H9 (cell line): ENCODE measurements at places on chromosomes 6 and 20. TPM values are rescaled to one million over a fixed set of nuclear protein-coding genes. Genes with fewer than 3 reads are reported as not detected.

DNA sequence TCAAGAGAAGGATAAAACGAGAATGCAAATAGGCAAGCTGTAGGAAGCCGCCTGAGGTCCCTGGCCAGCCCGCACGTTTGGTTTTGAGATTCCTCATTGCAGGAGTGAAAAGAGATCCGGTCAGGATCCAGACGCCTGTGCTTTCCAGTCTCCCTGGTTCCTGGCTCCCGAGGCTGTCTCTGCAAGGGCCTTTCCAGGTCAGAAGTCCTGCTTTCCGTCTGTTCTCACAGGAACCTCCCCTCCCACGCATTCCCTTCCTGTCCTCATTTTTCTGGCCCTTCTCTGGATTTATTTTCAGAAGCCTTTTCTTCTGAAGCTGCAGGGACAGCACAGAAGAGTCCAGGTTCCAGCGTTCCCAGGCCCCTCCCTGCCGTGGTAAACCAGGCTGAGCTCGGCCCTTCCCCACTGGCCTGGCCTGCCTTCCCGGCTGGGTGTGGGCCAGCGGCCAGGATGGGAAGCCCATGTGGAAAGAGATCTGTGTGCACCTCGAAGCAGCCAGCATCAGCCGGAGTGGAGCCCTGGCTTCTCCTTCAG is 54.0 kb downstream of the TMEM242 start:
- DNase-seq = peak; percentile 24

GRCh38 chr6:148534871-148535270 is 192.2 kb downstream of the SASH1 start:
- no peak for DNase-seq

- no peak for DNase-seq
These were observed 133.2 kb upstream of the RPS6KA2 start for GRCh38 chr6:166760288-166760687.

GRCh38 chr6:64233746-64234145 is 598.1 kb downstream of the PHF3 start:
- no peak for DNase-seq

DNA sequence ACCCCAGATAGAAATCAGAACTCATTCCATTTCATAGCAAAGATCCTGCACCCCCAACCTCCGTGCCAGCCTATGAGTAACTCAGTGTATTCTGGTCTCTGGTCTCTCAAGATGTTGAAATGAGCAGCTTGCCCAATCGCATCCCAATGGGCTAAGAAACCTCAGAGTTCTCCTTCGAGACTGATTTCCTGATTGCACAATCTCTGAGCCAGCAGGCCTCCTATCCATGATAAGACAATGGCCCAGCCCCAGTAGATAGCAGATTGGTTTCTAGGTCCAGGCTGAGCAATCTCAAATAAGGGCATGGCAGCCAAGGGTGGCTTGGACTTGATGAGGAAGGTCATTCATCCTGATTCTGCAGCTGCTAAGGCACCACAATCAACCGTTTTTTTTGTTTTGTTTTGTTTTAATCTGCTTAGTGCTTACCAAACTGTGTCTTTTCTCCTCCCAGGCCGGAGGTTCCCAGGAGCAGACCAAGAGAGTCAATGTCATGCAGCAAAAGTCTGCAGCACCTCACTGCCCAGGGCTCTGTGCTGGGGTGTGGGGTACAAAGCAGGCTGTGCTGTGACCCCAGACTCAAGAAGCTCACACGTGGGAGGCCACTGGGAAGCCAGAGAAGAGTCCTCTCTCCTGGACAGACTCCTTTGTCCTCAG is 125.1 kb upstream of the NXT1 start:
- DNase-seq = no peak

DNA sequence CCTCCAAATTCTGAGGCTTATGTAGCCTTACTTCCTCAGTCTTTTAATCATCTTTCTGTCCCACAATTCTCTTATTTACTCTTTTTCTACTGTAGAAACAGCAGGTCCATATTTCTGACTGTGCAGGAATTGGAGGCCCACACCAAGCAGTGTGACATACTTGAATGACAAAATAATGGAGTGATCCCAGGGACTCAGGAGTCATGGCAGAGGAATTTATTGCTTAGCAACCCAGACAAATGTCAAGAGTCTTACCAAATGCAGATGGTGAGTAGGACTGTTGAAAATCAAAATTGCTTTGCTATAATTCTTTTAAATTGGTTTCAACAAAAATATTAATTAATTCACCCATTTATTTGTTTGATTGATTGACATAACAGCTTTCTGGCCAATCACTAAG is 59.9 kb downstream of the HTR1B start:
- DNase-seq = no peak

- no peak for DNase-seq
These were observed 79.9 kb downstream of the BMP6 start for GRCh38 chr6:7805850-7806214.

DNA sequence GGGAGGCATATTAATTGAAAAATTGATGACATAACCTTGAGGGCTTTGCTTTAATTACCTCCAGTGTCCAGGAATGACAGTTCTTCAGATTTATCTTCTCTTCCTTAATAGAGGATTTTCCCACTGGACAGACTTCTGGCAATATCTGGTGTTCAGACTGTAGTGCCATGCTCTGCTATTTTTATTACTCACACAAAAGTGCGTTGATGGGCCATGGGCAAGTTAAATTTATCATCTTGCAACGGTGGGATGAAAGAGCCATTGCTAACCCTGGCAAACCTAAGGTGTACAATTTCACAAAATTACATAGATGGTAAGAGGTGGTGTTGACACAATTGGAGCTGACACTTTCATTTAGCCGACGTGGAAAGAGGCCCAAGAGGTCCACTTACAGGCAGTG is 253.7 kb upstream of the PLCB4 start:
- no peak for DNase-seq

DNA sequence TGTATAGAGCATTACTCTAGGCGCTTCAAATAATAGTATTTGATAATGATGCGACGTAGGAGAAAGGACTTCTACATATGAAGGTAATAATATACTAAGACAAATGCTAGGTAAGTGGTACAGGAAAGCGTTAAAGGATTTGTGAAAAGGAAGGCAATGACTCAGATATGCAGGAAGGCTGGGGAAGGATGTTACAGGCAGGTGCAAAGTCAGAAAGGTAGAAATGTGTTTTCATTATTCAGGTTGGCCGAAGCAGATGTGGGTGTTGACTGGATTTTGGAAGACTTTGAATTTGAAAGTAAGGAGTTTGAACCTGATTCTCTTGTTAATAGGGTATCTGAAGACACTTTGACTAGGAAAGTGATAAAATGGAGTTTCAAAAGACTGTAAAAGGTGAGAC is 51.0 kb downstream of the STK4 start:
- peak; percentile 46 for DNase-seq

- no peak for DNase-seq
These were observed 81.7 kb downstream of the PREP start for GRCh38 chr6:105321207-105321606.

DNA sequence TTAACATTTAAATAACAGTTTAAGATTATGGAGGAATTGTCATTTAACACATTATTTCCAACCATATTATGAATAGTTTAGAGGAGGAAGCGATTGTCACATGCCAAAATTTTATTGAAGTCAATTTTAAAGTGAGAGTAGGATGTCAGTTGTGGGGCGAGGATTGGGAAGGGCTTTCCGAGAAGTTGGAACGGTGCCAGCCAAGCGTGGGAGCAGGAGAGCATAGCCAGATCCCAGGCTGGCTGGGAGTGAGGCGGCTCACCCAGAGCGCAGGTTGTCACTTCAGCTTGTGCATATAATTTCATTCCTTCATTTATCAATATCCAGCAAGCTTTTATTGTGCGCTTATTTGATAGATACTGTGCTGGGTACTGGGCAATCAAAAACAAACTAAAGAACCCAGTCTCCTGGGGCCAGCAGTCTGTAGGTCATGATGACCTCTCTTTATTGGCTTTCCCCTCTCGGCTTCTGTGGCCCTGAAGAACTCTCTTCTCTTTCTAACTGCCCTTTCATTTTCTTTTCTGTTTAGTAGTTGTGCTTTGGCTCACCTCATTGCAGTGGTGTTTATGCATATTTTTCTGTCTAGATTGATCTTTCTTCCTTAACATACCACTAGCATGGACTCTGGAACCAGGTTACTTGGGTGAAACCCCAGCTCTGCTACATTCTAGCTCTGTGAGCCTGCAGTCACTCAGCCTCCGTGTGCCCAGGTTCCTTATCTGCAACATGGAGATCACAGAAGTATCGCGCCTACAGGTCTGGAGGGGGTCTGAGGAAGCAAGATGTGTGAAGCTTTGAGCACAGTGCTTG is 6.4 kb downstream of the CEP43 start:
- no peak for DNase-seq

GRCh38 chr6:100453701-100454521 is 10.8 kb downstream of the SIM1 start:
- DNase-seq = peak; percentile 82

GRCh38 chr6:144083172-144083571 is 12.2 kb downstream of the SF3B5 start:
- DNase-seq = no peak

DNA sequence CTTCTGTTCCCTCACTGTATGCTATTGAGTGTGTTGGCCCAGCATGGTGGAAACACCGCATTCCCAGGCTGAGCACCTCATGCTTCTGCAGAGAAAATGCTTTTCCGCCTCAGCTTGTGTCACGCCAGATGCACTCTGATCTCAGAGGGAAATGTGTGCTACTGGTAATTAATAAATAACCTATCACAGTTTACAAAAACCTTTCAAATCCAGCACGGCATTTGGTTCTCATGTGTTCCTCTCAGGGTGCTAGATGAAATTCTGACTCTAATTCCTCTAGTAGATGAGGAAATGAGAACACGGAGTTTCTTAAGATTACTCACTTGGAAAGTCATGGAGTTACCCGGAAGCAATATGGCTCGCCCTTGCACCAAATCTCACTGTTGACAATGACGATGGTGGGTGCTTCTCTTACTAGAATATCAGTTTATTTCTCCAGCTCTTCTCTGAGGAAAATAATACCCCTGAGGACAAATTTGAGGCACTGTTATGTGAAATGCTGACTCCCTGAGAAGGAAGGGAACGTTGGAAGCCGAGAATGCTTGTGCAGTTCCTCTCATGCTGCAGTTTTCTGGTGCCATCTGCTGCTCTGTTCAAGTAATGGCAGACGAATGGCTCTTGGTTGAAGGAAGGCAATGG is 116.6 kb downstream of the RNF144B start:
- peak; percentile 65 for DNase-seq

- DNase-seq = no peak
These were observed 106.5 kb downstream of the ARID1B start for GRCh38 chr6:156883497-156884252.

- DNase-seq = no peak
These were observed 54.5 kb downstream of the GINS1 start for GRCh38 chr20:25461786-25462545.

GRCh38 chr6:126513198-126513597 is 173.3 kb downstream of the CENPW start:
- DNase-seq = no peak

DNA sequence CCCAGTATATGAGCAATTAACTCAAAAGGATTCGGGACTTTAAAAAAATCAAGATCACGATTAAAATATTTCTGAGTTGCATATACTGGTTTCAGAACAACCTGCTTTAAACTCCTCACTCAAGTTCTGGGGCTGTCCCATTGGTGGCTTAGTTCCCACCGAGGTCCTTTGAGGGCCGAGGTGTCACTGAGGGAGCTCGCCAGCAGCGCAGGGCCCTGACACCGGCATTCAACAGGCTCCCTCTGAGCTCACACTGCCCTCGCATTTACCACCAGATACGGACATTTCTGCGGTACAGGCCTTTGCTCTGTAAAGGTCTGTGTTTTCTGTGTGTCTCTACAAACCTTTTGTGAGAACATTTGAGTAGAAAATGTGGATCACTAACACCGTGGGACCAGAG is 24.4 kb upstream of the BNIP5 start:
- DNase-seq = no peak

DNA sequence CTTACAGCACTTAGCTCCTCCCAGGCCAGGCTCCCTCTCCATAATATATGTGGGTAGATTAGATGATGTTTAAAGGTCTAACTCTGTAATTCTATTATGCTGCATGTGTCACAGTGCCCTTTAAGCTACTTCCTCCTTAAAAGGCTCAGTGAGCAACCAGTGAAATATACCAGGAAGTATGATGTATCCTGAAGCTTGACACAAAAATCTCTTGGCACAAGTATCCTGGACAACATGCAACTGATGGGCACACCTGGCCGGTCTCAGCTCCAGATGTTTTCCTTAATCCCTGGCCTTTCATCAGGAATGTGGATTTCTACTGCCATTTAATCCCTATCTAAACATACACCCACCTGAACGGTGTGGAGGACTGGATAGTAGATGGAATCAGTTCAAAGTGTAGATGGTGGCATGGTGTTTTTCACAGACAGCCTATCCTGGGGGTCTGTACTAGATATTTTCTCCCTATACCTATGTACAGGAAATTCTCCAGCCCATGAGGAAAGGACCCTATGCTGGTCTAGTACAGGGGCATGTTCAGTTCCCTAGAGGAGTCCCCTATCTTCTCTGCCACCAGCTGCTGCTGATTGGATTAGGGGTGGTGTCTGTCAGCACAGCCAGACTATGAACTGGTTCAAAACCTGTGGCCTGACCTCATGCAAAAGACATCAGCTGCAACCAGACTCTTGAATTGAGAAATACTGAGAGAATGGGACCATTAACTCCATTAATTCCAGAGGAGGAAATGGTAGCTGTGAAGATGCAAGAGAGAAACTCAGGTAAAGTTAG is 59.4 kb upstream of the CITED2 start:
- DNase-seq = no peak

- DNase-seq = no peak
These were observed 820 bp upstream of the TREML2 start for GRCh38 chr6:41201764-41202173.

DNA sequence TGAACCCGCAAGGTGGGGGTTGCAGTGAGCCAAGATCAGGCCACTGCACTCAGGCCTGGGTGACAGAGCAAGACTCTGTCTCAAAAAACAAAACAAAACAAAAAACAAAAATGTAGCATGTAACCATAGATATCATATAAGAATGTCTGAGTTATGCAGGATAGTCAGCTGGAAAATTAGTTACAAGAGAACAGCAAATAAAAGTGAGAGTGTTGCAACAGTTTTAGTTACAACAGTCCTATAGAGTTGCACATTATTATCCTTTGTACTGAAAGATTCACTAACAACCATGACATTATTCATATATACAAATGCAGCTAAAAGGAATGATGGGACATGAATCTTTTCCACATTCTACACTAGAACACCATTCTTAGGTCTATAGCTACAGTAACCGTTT is 16.4 kb downstream of the RNF24 start:
- DNase-seq = no peak

DNA sequence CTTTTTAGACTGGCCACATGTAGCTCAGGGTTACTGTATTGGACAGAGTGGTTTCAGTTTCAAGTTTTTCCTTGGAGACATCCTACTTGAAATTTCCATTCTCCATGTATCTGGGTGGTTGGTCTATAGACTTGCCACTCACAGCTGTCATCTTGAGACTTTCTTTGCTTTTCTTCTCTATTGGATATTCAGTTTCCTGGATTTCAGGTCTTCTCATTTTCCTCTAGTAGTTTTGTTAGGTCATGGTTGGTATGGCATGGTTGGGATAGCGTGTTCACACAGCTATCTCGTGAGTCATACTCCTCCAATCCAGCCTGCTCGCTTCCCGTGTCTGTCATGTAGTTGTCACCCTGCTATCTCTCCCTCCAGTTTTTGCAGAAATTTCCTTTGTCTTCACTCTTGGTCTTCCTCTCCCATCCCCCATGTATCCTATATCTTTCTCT is 48.3 kb downstream of the PTPN1 start:
- DNase-seq = no peak

GRCh38 chr20:371755-372542 is 8.6 kb upstream of the TRIB3 start:
- DNase-seq = no peak

Gene APOBEC2
- total RNA-seq = not detected in 2 replicates

Gene POPDC3
- total RNA-seq = 5.7 and 6.0 TPM in 2 replicates

Gene PTPRT
- total RNA-seq = 0.07 and 0.13 TPM in 2 replicates

Gene TFAP2C
- total RNA-seq = 22.5 and 24.3 TPM in 2 replicates

Gene F13A1
- total RNA-seq = 0.15 and 0.18 TPM in 2 replicates

Gene TRIM27
- 93.1 and 98.2 TPM in 2 replicates for total RNA-seq
